Stimulated activated CD4-positive, alpha-beta T cell treated with anti-CD3 and anti-CD28 coated beads, Interleukin-4, amount 100 ng/mL, for 24 hours (primary cell): ENCODE measurements at places on chromosomes 2 and 18.

DNA sequence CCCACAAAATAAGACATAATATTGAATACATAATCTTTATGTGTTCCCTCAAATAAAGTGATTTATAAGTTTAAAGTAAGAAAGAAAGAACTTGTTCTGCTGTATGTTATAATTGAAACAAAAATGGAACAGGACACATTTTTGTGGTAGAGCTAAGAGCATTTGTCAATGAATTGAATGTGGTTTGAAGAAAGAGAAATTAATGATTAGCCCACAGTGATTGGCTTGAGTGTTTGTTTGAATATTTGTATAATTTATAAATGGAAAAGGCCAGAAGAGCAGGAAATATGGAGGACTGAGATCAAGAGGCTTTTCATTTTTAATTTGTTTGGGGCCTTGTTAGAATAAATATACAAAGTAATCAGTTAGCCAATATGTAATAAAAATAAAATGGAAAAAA, 395.1 kb upstream of the CDH19 start:
- no peak for DNase-seq

- DNase-seq = no peak
Observed at GRCh38 chr2:20496076-20496872, 49.4 kb downstream of the RHOB start.

DNA sequence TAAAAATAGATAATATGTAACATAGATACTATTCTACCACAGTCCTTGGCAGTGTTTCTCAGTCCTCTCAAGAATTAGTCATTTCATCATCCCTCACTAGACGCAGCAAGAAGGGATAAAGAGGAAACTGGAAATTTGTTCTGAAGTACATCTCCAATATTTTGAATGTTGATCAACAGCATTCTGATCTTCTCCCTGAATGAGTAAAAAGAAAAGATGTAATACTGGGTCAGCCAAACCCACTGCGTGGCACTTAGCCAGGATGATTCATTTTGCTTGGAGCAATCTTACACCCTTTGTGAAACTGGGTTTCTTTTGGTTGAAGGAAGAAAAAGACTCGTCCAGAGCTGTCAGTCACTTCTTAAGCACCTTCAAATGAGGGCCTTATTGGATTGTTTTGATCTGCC, 54.1 kb downstream of the TAF1B start:
- DNase-seq = peak; percentile 66

DNA sequence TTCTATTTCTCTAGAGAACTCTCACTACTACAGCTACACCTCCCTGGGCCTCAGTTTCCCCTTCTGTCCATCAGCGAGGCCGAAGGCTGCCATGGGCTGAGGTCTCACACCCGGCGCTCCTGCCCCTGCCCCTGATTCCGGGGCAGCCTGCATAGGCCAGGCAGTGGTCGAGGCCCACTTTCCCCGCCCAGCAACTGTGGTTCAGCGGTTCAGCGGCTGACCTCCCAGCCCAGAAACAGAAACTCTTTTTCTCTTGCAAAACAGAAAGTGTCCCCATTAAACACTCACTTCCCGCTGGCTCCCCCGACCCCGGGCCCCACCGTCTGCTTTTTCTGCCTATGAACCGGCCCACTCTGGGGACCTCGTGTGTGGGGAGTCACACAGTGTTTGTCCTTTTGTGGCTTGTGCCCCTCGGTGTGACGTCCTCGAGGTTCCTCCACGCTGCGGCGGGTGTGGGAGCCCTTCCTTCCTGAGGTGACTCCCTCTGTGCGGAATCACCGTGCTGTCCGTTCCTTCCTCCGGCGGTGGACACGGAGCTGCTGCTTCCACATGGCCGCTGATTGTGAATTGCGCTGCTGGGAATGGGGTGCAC, 16.0 kb downstream of the PDCD1 start:
- peak; percentile 50 for DNase-seq

DNA sequence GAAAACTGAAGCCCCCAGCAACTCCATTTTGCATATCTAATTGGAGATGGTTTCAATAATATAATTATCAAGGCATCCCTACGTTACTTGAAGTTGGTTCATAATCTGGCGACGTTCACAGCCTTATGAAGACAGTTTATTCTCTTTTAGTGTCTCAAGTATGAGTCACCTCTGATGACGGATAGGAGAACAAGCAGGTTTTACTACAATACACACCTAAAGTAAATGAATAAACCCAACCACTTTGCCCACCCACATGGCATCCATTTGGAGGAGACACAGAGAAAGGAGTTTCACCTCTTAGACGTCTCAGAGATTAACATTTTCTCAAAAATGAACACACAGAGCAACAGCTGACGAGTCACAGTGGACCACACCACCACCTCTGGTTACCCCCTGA, 40.8 kb downstream of the BCL11A start:
- no peak for DNase-seq

- no peak for DNase-seq
Observed at GRCh38 chr2:166269322-166269721, 106.4 kb downstream of the SCN9A start.

GRCh38 chr2:176187200-176187898, 1.1 kb upstream of the HOXD1 start:
- no peak for DNase-seq

DNA sequence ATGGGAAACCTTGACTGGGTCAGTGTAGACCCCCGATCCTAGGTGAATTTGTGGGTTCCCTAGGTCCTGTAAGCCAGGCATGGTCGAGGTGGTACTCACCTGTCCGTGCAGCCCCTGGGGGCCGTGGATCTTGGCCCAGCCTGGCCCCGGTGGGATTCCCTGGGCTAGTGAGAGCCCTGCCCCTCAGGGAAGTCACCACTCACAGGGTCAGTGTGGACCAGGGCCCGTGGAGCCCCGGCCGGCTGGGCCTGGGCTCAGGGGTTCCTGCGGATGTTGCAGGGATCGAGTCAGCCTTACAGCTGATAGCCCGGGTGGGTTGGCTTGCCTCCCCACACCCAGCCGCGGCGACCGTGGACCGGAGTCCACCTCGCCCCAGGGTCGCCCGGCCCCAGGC, 528 bp downstream of the ATG9A start:
- peak; percentile 11 for DNase-seq
